Natural killer cell treated with Interleukin-12 subunit alpha and Interleukin-12 subunit beta and Interleukin-15 and Interleukin-18, amount 100 ng/mL, for 72 hours (primary cell): ENCODE measurements at places on chromosomes 11 and 22.

DNA sequence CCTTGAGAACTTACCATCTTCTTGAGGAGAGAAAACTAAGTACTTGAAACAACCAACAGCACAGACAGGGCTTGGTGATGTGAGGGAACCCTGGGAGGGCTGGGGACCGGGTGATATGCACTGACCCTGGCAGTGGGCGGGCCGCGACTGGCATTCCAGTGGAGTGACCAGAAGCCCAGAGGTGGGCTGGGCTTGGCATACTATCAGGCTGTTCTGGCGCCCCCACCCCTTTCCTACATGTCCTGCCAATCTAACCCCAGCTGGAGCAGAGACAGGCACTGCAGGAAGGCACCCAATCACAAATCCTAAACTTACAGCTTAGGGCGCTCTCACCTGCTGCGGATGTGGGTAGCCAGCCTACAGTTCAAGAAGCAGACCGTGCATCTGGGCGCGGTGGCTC is 54.0 kb upstream of the GCAT start:
- no peak for DNase-seq

GRCh38 chr11:19922689-19923035 is 210.0 kb downstream of the NAV2 start:
- no peak for DNase-seq

DNA sequence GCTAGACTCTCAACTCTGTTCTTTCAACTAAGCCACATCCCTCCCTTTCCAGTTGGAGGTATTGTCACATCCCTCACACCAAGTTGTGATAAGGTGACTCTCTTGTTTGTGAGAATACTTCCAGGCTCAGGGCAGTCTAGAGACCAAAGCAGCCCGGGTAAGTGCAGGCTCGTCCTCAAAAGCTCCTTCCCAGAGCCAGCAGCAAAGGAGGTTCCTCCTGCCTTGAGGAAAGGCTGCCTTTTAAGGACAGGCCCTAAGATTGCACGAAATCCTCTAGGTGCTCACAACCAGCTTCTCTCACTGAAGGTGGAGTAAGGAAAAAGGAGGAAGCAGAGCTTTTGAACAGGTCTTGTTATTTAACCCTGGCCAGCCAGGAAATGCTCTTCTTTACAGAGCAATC is 53.4 kb downstream of the SMCO4 start:
- DNase-seq: no peak

GRCh38 chr11:2256951-2257700 is 13.3 kb downstream of the ASCL2 start:
- no peak for DNase-seq

- no peak for DNase-seq
These were observed 14.2 kb upstream of the ISX start for GRCh38 chr22:35051791-35052190.

- no peak for DNase-seq
These were observed 14.4 kb upstream of the UCP3 start for GRCh38 chr11:74023276-74023675.

DNA sequence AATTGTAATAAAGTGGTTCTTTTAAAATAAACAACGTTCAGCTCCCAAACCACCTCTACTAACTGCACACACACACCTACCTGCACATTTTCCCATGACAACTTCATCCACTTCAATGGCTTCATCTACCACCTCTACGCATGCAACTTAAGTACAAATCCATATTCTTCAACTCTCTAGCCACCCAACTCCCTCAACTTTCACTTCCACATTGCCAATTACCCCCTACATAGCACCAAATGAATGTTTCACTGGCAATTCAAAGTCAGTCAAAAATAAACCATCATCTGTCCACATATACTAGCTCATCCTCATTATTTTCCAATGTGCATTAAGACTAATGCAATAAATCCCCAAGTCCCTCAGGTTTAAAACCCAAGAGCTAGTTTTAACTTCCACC is 50.7 kb upstream of the ARHGAP32 start:
- DNase-seq: no peak

DNA sequence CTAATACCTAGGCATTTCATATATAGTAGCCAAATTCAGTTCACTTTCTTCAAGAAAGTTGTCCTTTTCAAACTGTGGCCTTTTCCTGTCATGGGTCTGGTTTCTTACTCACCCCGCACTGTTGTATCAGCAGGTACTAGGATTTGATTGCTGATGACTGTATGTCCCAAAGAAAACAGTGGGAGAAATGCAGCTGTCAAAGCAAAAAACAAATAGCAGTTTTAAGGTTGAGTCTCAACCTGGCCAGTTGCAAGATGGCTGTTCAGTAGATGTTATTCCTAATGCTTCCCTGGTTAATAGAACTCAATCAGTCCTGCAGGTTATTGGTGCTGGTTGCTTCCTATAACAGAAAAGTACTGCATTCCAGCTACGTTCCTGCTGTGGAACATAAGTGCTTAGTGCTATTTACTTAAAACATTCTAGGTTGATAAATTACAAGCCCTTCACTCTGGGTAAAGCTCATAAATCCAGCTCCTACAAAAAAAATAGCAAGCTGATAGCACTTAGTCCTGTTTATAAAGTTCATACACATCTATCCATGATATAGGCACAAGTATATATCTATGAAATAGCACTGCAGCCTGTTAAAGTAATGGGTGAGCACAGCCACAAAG is 26.6 kb downstream of the NF2 start:
- DNase-seq: no peak

DNA sequence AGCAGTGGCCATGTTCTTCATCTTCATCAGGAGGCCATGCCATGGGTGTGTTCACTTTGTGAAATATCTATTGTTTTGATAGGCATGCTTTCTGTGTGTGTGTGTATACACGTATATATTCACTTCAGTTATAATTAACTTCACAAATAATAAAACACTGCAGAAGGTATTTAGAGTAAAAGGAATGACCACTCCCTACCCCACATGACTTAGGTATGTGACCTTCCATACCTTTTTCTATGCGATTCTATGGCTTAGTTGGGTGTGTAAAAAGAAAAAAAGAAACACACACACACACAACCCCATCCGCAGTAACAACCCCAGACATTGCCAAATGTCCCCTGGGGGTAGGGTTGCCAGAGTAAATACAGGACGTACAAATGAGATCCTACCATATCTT is 72.0 kb downstream of the CYTH4 start:
- no peak for DNase-seq

GRCh38 chr11:77619576-77620198 is 17.9 kb downstream of the CLNS1A start:
- no peak for DNase-seq

DNA sequence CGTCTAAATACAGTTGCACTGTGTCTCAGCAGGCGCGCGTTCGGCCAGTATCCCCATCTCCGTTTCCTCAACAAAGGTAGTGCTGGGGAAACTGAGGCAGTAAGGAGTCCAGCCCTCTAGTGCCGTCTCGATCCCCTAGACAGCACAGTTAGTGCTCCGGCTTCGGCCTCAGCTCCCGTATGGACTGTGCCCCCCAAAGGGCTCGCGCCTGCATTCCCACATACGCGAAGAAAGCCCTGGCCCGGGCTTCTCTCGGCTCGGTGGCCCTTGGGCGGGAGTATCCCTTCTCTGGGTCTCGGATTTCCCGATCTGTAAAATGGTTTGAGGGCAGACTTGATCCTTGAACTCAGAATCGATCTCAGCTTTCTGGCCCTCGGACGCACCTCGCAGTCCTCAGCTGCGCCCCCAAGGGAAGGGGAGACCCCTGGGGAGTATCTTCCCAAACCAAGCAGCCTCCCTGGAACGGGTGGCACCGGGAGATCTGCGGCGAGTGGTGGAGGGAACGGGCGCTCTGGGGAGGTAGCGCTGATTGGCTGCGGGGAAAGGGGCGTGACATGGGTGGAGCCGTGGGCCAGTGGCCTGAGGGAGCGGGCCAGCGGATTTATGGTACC is 759 bp upstream of the PEX16 start:
- DNase-seq: peak; percentile 86

GRCh38 chr11:132746305-132746704 is 786.0 kb downstream of the OPCML start:
- no peak for DNase-seq

DNA sequence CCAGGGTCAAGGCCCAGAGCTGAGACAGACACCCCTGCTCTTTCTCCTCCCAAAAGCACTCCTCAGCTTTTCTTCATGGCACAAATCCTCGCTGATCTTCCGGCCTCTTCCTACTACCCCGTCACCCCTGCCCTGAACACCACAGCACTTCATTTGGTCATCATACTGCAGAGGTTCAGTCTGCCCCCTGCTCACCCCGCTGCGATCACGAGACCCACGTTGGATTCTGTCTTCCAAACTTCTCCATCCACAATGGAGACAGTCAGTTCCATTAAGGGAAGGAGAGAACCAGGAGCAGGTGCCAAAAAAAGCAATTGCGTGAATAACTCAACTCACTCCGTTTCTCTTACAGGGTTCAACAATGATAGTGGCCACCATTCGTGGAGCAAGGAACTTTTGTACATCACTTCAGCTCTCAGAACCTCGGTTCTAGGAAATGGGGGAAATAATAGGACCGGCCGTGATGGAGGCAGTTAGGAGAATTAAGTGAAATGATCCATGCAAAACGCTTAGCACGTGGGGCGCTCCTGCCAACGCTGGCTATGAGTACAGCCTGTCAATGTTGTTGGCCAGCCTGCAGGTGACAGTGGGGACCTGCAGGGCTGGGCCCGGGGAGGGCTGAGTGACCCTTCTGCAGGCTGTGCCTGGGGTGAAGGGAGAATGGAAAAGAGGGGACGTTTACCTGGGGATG is 45.9 kb downstream of the MN1 start:
- DNase-seq: no peak

GRCh38 chr11:20055312-20055711 is 105.0 kb downstream of the DBX1 start:
- DNase-seq: no peak

- peak; percentile 82 for DNase-seq
These were observed 3.8 kb upstream of the ADORA2A start for GRCh38 chr22:24423519-24424000.

- DNase-seq: no peak
These were observed 28.0 kb downstream of the ADA2 start for GRCh38 chr22:17191163-17191784.

GRCh38 chr22:50544078-50544745 is 1.5 kb upstream of the KLHDC7B start:
- DNase-seq: peak; percentile 97

- DNase-seq: no peak
These were observed 129.0 kb upstream of the PARVA start for GRCh38 chr11:12248330-12248729.

DNA sequence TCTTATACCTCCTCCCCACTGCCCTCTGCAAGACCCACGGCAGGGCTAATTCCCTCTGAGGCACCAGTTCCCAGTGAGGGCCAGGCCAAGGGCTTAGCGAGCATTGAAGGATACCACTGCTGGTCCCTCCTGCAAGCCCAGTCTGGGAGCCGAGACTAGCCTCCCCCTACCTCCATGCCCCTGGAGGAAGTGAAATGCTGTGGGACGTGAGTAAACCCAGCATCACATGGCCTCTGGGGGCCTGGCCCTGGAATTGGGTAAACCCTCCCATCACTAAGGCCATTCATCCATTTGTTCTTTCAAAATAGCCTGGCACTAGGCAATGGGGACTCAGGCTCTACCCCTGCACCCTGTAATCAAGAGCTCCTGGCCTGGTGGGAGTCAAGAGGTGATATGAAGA is 24.7 kb downstream of the ARAP1 start:
- DNase-seq: no peak

DNA sequence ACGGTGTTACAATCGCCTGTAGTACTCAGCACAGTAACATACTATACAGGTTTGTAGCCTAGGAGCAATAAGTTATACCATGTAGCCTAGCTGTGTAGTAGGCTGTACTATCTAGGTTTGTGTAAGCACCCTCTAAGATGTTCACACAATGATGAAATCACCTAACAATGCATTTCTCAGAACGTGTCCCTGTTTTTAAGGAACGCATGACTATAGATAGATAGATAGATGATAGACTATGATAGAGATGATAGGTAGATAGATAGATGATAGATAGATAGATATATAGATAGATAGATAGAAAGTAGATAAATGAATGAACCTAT is 203.9 kb downstream of the FAM76B start:
- no peak for DNase-seq

GRCh38 chr11:19810852-19811251 is 98.2 kb downstream of the NAV2 start:
- DNase-seq: no peak

- no peak for DNase-seq
These were observed 16.3 kb downstream of the EIF3L start for GRCh38 chr22:37865510-37865909.

GRCh38 chr11:122128146-122128545 is 12.1 kb upstream of the BLID start:
- DNase-seq: no peak

DNA sequence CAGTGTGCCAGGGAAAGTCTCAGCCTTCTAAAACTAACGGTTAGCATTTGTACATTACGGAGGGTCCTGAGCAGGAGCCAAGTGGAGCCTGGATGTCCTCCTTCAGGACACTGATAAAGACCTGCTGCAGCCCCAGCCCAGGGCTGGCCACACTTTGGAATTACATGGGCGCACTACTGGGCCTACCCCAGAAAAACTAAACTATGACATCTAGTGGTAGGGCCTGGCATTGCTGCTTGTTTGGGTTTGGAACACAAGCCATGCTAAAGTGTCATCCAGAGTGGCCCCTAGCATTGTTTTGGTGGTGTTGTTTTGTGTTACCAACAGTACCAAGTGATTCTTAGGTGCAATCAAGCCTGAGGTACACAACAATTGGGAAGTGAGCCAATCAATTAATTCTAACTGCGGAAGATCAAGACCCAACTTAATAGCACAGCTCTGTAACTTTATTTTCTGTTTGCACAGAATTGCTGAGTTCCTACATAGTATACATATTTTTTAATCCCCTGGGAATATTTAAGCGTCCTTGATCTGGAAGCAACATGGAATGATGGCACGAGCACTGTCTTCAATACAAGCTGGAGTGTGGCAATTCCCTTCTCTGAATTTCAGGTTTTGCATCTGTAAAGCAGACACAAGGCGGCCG is 340.7 kb downstream of the LARGE1 start:
- DNase-seq: no peak

DNA sequence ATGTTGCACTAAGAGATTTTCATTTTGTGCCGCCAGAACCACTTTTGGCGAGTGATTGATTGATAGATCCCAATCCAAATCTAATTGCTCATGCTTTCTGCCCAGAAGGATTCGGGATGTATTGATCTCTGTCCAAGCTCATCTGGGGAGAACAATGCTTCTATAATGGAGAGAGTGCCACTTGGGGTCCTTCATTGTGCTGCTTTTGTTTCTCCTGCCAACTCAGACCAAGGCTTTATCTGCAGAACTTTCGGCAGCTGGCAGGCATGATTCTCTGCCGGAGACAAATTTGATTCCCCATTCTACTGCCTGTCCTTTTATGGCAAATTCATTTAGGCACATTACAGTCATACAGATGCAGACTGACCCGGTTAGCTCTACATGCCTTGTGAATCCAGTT is 62.9 kb upstream of the NTM start:
- no peak for DNase-seq

- no peak for DNase-seq
These were observed 109.7 kb upstream of the NARS2 start for GRCh38 chr11:78684377-78684776.

GRCh38 chr11:119739021-119739703 is 10.2 kb upstream of the NECTIN1 start:
- DNase-seq: no peak
